Left colon (tissue), 2 donors: ENCODE measurements at places on chromosomes 12 and 14. TPM values are rescaled to one million over a fixed set of nuclear protein-coding genes. Genes with fewer than 3 reads are reported as not detected.

Gene TEX22
- 1.3 TPM for total RNA-seq

Gene ST8SIA1
- total RNA-seq, result 1.0 TPM

Gene CEBPE
- total RNA-seq, result not detected

GRCh38 chr12:96901175-96901574 is 5.9 kb upstream of the NEDD1 start:
- no peak for DNase-seq
